ENCODE measurements at places on chromosomes 6 and 20.

DNA sequence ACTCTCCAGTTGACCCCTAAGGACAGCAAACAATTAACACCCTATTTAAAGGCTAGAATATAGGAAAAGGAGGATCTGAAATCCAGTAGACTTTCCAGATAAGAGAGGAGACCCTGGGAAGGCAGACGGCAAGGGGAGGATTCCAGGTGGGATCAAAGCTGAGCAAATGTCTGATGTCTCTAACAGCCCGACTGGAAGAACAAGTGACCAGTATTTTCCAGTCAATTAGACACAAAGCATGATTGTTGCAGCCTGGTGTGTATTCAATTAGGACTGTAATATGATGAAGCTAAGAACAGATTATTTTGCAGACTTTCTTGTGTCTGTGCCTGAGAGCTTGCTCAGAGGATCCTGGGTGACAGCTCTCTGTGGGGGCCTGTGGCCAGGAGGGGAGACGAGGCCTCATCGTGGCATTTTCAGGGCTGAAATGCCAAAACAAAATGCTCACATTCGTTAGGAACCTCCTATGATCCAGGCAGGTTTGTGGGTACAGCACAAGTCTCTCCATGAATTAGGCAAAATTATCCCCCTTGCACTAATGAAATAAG is 471.8 kb upstream of the AGPAT4 start:
- no peak for DNase-seq

GRCh38 chr6:147078602-147079001 is 125.6 kb upstream of the STXBP5 start:
- no peak for DNase-seq

GRCh38 chr6:21085643-21086042 is 507.9 kb upstream of the SOX4 start:
- DNase-seq = no peak

GRCh38 chr20:21493049-21493448 is 20.8 kb downstream of the NKX2-2 start:
- no peak for DNase-seq

DNA sequence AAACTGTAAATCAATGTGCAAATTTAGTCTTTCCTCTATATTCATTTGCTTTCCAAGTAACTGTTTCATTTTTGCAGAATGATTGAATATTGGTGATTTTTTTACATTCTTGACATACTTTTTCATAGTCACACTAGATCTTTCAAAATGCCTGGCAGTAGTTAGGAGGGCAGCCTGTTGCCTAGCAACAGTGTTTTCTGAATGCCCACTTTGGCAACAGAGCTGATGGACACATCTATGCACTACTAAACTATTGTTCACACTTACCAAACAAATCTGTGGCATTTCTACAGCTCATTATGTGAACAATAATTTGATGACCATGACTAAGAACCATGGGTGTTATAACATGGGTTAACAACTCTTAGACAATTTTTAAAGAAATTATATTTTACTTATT is 438.0 kb upstream of the IMPG1 start:
- DNase-seq = no peak

- no peak for DNase-seq
Measured at GRCh38 chr20:8082025-8082424, 50.0 kb upstream of the PLCB1 start.

DNA sequence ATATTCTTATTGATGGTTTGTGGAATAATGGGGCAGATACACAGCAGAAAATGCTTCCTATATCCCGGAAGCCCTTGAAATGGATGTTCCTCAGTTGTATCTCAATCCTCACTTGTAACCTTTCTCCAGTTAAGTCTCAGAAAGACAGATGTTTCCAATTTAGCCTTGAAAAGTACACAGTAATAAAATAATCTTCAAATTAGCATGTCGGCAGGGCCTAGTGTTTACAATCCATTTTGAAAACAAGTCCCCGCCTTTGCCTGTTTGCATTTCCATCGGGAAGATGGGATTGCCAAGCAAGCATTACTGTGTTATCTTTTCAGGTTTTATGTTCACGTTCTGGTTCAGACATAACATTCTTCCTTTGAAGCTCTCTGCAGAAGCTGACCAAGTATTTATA is 41.5 kb downstream of the SNRNP48 start:
- DNase-seq = no peak

DNA sequence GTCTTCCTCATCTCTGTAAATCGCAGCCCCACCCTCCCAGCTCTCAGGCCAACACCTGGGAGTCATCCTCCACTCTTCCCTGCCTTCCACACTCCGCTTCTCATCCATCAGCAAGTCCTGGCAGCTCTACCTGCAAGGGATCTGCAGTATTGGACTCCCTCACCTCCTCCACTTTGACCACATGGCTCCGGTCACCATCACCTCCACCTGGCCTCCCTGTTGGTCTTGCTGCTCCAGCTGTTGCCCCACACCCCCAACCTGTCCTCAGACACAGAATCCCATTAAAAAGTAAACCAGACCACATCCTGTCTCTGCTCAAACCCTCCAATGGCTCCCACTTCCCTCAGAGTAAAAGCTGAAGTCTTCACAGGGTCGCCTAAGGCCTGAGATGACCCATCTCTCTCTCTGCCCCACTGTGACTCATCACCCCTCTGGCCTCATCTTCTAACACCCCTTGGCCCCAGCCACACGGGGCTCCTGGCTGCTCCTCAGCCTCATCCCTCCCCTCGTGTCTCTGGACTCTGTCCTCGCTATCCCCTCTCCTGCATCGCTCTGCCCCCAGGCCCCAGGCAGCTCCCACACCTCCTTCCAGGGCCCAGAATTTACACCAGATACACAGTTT is 185.1 kb upstream of the SULF2 start:
- no peak for DNase-seq

- no peak for DNase-seq
Measured at GRCh38 chr6:3175715-3176402, 18.5 kb upstream of the TUBB2A start.

DNA sequence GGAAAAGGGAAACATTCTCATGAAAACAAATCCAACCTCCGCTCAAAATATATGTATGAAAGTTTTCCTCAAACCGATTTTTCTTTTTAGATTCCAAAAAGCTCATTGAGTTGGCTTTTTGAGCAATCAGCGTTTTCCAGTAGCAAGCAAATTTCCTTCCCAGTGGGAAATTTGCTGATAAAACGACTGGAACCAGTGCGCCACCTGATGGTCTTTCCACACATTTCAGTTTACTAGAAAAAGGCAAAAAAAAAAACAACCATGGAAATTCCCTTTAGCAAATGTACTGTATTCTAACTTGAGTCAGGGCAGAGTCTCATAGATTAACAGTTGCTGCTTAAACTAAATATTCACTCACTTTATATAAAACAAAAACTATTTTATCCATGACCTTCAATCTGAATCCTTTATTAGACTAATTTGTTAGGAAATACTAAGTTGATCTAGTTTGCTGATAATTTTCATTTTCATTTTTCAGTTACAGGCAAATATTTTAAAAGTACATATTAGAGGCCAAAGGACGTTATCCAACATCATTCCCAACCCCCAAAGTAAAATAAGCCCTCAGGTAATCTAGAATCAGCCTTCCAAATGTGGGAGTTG is 271.5 kb downstream of the FOXA2 start:
- peak; percentile 28 for DNase-seq

DNA sequence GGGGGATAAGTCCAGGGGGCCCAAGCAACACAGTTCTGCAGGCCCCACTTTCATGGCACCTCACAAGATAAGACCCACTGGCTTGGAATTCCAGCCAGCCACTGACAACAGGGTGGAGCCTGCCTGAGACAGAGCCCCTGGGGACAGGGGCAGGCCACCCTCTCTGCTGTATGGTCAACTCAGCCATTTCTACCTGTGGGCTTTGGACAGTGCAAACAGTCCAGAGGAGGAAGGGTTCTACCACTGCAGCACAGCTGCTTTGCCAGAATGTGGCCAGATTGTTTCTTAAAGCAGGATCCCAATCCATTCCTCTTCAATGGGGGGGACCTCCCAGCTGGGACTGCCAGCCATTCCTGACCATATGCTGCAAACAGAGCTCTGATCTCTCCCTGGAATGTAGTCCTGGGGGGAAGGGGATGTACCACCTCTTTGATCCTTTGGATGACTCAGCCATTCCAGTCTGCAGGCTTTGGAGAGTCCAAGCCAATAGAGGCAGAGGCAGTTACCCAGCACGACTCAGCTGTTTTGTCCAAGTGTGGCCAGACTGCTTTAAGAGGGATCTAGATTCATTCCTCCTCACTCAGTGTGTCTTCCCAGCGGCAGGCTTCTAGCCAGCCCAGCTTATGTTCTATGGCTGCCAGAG is 842.2 kb downstream of the EPHA7 start:
- DNase-seq = no peak

GRCh38 chr6:42378125-42378524 is 73.6 kb downstream of the TRERF1 start:
- DNase-seq = no peak

DNA sequence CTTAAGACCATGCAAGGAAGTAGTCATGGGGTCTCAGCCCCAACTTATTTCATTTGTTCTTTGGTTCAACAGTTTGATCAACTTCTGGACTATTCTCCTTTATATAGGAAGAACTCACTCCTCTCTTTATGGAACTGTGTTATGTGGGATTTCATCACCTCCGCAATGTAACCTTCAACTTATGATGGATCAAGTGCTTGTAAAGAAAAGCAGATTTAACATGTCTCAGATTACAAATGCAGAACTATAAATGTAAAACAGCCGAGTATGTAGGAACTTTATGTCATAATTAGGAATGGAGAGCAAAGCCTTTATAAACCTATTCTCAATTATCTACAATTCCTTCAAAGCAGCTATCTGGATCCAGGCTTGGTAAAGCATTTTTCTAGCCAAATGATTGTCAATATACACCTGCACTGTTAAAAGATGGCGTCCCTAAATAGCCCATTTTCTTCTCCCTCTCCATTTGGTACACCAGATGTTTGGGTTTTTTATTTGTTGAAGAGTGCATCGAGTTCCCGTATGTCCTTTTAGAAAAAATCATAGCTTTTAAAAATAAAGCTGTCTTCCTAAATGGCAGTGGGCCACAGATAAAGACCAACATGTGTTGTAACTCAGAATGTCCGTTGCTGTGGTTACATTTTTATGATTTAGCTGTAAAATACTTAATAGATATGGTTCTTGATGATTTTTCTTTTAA is 985.1 kb upstream of the SLC35B3 start:
- no peak for DNase-seq

DNA sequence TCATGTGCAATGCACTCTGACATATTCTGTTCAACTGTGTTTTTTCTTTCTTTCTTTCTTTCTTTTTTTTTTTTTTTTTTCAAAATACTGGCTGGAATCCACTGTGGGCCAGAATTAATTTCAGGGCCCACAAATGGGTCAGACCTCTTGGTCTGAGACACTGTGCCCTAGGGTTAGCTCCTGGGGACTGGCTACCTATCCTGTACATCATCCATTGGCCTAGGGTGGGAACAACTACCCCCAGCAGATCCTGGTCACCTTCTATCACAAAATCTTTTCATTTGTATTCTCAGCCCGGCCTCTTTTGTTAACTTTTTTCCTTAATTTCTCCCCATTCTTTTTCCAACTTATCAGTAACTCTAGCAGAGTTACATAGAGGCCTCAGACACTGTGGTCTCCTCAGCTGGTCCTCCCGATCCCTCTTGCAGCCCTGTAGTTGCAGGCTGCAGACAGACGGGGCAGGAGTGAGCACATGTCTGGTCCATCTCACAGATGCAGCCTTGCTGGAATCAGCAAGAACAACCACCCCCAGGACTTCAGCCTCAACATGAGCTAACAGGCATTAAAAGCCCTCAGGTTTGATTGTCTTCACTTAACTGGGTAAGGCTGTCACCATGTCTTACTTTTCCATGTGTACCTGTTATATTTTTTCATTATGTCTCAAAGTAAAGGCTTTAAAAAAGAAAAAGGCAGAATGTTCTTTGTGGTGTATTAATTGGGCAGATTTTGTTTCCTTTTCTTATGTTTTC is 41.3 kb downstream of the TXLNB start:
- peak; percentile 32 for DNase-seq

GRCh38 chr20:43095034-43095433 is 94.7 kb downstream of the PTPRT start:
- no peak for DNase-seq

DNA sequence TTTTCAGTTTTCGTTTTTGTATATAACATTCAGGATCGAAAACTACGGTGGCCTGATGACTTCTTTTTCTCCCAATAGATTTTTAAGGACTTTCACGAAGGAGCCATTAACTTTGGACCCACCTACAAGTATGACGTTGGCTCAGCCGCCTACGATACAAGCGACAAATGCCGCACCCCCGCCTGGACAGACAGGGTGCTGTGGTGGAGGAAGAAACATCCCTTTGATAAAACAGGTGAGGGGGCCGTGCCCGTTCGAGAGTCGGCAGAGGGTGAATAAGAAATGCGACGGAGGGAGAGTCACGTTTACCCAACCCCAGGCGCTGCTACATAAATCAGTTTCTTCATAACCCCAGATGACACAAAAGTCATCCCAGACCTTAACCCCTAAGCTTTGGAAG is 91.5 kb downstream of the SERAC1 start:
- no peak for DNase-seq

- DNase-seq = no peak
Measured at GRCh38 chr6:148771212-148771601, 24.4 kb downstream of the UST start.

Data from SW 1271 (cell line).